Activated T-helper 2 cell treated with anti-CD3 and anti-CD28 coated beads, Interferon-gamma antibody, Interleukin-2, Interleukin-4, amounts not matched to agents 10 μg/mL and 5 μg/mL and 100 μg/mL, durations not matched to agents 14 hours and 24 hours and 36 hours (primary cell): ENCODE measurements at places on chromosomes 12 and 14. TPM values are rescaled to one million over a fixed set of nuclear protein-coding genes. Genes with fewer than 3 reads are reported as not detected.
A peak's percentile ranks its signal among the peaks of the same experiment; 100 is the strongest.

DNA sequence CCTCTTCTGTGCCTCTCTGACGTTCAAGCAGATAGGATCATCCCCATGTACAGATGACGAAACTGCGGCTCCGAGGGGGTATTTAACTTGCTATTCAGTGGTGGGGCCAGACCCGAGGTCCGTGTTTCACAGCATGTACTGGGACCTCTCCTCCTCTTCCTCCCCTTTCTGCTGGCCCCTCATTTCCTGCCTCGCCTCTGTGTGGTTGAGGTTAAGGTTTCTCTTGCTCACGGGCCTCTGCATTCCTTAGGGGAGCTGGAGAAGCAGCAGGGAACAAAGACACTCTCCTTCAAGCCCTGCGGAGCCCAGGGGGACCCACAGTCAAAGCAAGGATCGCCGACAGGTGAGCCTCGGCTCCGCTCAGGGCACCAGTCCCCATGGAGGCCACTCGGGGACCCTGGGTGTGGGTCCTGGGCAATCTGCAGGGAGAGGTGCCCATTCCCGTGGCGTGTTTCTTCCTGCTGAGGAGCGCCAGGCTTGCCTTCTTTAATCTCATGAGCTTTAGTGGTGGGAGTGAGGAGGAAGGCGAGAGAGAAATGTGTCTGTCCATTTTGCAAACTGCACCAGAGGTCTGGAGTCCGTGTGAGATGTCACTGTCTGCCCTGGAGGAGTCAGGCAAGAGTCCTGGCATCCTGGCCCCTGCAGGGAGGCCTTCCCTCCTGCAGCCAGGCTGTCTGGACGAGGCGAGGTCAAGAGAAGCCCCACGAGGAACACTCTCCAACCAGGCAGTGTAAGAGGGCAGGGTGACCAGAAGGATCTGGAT, 45.0 kb downstream of the SLC6A12 start:
- no peak for DNase-seq

GRCh38 chr14:79658221-79658620, 553.1 kb downstream of the DIO2 start:
- DNase-seq, result no peak

Gene DPF3
- 0.62 and 0.66 TPM in 2 replicates for total RNA-seq

GRCh38 chr12:14613718-14614117, 46.0 kb upstream of the PLBD1 start:
- DNase-seq, result no peak

- DNase-seq, result no peak
These were observed 554.3 kb upstream of the MIS18BP1 start for GRCh38 chr14:45807178-45807899.

Gene SYNDIG1L
- not detected in 2 replicates for total RNA-seq

GRCh38 chr12:99752740-99753139, 105.2 kb downstream of the GARIN6 start:
- no peak for DNase-seq

GRCh38 chr14:25247609-25248008, 197.7 kb upstream of the STXBP6 start:
- DNase-seq, result no peak

Gene CLEC4C
- total RNA-seq, result not detected in 2 replicates

Gene NTF3
- total RNA-seq, result not detected in 2 replicates

- no peak for DNase-seq
These were observed 174.7 kb downstream of the TTC8 start for GRCh38 chr14:88999137-88999536.

Gene SPIC
- total RNA-seq, result not detected in 2 replicates

DNA sequence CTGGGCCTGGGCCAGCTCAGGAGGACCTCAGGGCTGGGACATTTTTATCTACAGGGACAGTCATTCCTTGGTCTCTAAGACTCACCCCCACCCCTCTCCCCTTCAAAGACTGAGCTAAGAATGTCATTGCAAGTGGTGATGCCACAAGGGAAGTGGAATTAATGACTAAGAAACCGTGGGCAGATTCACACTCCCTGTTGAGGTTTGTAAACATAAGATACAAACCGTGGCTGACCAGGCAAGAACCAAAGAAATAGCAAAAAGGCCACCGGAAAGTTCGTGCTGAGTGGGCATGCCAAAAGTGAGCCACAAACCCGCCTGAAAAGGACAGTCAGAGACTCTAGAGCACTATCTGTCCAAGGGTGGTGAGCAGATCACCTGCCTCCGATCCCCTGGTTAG, 25.7 kb downstream of the NUAK1 start:
- no peak for DNase-seq

GRCh38 chr14:51396222-51396815, 156.3 kb downstream of the TMX1 start:
- DNase-seq, result no peak

Gene ACSS3
- not detected in 2 replicates for total RNA-seq

Gene NUAK1
- total RNA-seq, result 0.02 and 0.11 TPM in 2 replicates

DNA sequence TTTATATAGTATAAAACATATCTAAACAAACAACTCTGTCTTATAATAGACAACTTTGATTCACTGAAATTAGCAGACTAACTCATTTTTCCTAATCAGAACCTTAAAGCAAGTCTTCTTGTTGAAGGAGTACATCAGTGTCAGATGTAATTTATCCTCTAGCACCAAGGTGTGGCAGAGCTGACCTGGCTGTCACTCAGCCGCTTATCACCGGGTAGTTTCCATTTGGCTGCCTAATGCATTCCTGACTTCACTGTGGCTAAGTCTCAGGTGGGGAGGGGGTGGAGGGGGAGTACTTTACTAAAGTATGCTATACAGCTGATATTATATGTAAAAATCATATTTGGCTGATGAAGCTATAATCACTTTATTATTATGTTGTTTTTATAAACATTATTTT, 339.9 kb upstream of the RGS6 start:
- DNase-seq, result no peak

GRCh38 chr12:31005944-31006361, 67.7 kb upstream of the DDX11 start:
- no peak for DNase-seq

DNA sequence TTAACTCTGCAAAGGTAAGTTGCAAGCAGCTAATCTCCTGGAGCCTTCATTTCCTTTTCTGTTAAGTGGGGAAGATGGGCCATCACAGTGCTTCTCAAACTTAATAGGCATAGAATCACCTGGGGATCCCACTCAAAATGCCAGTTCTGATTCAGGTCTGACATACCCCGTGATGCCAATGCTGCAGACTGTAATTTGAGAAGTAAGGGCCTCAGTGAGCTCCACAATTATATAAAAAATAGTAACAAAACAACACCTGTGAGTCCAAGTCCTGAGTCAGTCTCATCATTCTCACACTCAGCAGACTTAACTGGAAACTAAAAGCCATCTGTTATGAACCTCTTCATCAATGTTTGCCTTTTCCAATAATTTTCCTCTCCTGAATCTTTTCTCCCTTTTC, 10.8 kb upstream of the PSMA6 start:
- DNase-seq, result no peak

- no peak for DNase-seq
These were observed 31.5 kb downstream of the E2F7 start for GRCh38 chr12:77033658-77034536.

- DNase-seq, result peak; percentile 60
These were observed 185.6 kb upstream of the C14orf180 start for GRCh38 chr14:104393898-104394381.
